Pancreas (tissue), 10 donors: ENCODE measurements at places on chromosomes 5 and 9.

DNA sequence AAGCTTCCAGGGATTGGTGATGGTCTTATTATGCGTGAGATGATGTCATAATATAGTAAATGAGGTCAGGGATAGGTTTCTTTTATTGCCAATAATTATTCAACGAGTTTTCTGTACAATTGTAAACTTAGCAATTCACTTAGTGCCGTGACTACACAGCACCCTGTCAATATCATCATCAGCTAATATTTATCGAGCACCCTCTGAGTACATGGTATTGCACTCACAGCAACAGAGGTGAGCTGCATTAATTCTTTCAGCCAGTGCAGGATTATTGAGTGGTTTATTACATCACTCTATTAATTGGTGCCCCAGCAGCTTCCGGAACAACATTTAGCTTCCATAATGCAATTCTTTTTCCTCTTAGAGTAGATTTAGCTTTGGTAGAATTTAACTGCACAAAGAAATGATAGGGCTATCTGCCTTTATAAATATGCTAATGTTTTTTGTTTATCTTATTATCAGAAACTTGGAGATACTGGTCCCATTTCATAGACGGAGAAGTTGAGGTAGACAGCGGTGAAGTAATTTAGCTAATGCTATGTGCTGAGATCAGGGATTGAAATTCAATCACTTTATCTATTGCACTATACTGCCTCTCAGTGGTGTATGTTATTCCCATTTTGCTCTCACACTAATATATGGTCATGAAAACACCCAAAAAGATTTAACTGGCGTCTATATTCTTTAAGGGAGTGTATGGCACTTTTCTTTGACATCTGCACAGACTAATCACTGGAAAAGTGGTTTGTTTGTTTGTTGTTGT, 726.1 kb upstream of the WWC1 start:
- H3K36me3 ChIP-seq, result no peaks in the 10 kb centered on the region
- H3K4me1 ChIP-seq, result no peaks in the 10 kb centered on the region
- DNase-seq, result no peak
- no peak overlapping the region for H3K27ac ChIP-seq
- no peak overlapping the region for H3K4me3 ChIP-seq
- peaks cover 12% of the 10 kb centered on the region for H3K27me3 ChIP-seq

DNA sequence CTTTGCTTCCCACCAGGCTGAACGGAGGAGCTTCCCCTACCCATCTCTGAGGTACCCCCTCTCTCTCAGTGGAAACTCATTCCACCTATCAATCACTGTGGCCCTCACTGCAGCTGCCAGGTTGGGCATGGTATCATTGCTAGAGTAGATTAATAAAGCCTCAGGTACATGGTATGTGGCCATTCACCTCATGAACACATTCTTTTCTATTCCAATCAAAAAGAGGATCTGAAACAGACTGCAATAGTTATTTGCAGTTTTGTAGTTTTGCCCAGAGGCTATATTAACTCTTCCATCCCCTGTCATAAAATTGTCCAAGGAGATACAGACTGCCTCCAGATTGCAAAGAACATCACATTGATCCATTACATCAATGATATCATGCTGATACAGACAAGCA, 85.8 kb upstream of the MVB12B start:
- H3K27me3 ChIP-seq, result no peaks in the 10 kb centered on the region
- no peak for DNase-seq
- no peak overlapping the region for H3K27ac ChIP-seq
- H3K4me1 ChIP-seq, result no peaks in the 10 kb centered on the region

DNA sequence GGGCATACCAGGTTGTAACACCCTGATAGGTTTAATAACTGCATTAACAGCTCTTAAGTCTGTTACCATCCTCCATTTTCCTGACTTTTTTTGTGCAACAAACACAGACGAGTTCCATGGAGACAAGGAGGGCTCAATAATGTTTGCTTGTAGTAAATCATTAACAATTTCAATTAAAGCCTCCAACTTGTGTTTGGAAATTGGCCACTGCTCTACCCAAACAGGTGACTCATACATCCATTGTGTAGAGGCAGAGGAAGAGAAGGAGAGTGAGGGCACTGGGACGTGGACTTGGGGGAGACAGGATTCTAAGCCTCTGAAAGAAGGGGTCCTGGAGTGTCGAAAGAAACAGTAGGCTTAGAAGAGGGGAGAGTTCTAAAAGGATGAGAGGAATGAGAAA, 213.6 kb upstream of the KCNN2 start:
- H3K4me1 ChIP-seq, result no peaks in the 10 kb centered on the region

DNA sequence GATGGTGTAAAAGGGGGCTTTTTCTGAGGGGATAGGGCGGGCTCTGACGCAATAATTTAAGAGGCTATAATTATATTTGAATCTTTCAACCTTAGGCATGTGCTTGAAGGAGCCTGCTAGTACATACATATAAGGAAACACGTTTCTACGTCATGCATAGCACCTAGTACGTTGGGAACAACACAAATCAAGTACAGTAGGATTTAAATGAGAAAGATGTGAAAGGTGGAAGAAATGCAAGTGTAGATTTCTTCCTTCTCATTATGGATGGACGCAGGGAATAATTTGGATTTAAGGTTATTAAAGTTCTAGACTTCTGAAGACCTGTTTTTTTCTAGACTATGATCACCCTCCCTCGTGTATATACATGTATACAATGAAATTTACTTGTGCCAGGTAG, 927 bp upstream of the CDO1 start:
- H3K36me3 ChIP-seq, result no peaks in the 10 kb centered on the region
- H3K27ac ChIP-seq, result no peak overlapping the region
- H3K4me3 ChIP-seq, result no peak overlapping the region
- no peaks in the 10 kb centered on the region for H3K27me3 ChIP-seq
- H3K4me1 ChIP-seq, result no peaks in the 10 kb centered on the region
- no peak for DNase-seq

DNA sequence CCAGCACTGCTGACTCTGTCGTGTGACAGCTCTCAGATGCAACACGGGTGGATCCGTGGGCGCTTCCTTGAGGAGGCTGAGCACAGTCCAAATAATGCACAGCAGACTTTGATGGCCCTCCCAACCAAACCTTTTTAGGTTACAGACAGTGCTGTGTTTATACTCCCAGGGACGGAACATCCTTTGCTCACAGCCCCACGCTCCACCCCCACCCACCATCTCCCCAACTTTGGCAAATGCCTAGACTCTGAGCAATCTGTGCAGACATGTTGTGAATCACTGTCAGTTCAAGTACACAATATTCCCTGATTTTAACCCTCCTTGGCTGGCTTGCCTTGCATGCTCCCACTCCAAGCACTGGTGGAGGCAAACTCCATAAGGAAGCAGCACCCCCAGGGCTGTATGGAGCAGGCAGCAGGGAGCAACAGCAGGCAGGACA, 324.6 kb downstream of the MLLT3 start:
- no peaks in the 10 kb centered on the region for H3K36me3 ChIP-seq
- DNase-seq, result no peak
- no peak overlapping the region for H3K27ac ChIP-seq
- no peaks in the 10 kb centered on the region for H3K27me3 ChIP-seq
- H3K4me3 ChIP-seq, result no peak overlapping the region

DNA sequence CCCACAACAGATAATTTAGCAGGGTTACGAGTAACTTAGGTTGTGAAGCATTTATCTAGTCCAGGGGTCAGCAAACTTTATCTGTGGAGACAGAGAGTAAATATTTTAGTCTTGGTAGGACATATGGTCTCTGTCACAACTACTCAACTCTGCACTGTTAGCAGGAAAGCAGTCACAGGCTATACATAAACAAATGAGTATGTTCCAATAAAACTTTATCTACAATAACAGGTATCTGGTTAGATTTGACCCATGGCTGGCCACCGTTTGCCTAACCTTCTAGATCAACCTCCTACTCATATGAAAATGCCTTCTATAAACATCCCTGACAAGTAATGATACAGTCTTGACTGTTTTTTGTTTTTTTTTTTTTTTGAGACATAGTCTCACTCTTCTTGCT, 13.0 kb upstream of the HK3 start:
- no peaks in the 10 kb centered on the region for H3K4me1 ChIP-seq
- H3K27me3 ChIP-seq, result no peaks in the 10 kb centered on the region
- H3K4me3 ChIP-seq, result no peak overlapping the region
- DNase-seq, result no peak

DNA sequence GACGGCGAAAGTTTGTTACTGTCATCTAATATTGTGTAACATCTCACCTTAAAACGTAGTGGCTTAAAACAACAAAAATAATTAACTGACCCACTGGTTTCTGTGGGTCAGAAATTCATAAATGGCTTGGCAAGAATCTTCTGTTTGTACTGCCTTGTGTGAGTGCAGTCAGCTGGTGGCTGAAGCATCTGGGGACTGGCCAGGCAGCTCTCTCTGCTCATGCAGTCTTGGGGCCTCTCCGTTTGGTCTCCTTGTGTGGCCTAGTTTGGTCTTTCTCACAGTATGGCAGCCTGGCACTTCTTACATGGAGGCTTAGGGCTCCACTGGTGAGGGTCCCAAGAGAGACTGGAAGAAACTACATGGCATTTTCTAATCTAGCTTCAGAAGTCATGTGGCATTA, 49.0 kb upstream of the CTXN3 start:
- H3K36me3 ChIP-seq, result no peaks in the 10 kb centered on the region
- H3K27ac ChIP-seq, result no peak overlapping the region
- no peaks in the 10 kb centered on the region for H3K4me1 ChIP-seq
- H3K4me3 ChIP-seq, result no peak overlapping the region
- DNase-seq, result peak; percentile 14
- H3K27me3 ChIP-seq, result no peaks in the 10 kb centered on the region

DNA sequence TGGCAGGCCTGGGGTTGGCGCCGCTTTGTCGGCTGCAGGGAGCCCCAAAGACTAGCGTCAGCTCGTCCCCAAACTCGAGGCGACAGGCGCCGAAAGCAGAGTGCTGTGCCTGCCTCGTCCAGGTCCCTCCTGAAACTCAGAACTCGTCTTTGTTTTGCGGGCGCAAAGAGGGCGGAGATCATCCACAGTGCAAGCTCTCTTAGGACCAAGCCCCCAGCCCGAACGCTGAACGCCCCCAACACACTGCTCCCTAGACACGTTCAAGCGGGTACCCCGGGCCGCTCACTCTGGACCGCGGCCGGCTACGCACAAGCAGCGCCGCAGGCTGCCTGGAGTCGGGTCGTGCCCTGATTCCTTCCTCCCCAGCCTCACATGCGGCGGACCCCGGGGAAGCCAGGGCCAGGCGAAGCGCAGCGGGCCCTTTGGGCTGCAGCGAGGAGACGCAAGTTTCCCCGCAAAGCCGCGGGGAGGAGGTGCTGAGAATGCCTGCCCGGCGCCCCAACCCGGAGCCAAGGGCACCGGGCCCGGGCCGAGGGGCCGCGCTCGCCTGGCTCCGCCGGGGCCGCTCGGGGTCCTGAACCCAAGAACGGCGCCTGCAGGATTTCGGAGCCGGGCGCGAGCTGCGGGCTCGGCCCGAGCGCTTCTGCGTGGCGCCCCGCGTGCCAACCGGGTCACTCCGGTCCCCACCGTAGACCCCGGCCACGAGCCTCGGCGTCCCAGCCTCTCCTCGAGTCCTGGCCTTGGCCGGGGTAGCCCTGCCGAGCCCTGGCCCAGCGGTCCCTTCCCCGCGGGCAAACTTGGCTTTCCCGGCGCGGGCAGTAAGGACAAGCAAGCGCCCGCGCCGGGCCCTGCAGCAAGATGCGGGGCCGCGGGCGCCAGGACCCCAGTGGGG, 738 bp downstream of the FSTL4 start:
- H3K27ac ChIP-seq, result no peak overlapping the region
- DNase-seq, result peak; percentile 83
- peak overlapping the region; percentile 62 for H3K4me3 ChIP-seq
- H3K4me1 ChIP-seq, result peaks cover 11% of the 10 kb centered on the region
- no peaks in the 10 kb centered on the region for H3K36me3 ChIP-seq

GRCh38 chr5:65791712-65792673, 70.0 kb downstream of the NLN start:
- no peak overlapping the region for H3K4me3 ChIP-seq
- H3K27me3 ChIP-seq, result no peaks in the 10 kb centered on the region
- H3K4me1 ChIP-seq, result no peaks in the 10 kb centered on the region

- peak; percentile 44 for DNase-seq
- no peaks in the 10 kb centered on the region for H3K27me3 ChIP-seq
- H3K27ac ChIP-seq, result peak overlapping the region; percentile 41
- peaks cover 11% of the 10 kb centered on the region for H3K4me1 ChIP-seq
These were observed 145.2 kb downstream of the MAST4 start for GRCh38 chr5:66741394-66741793.

- no peak overlapping the region for H3K27ac ChIP-seq
- no peak for DNase-seq
- peaks cover 10% of the 10 kb centered on the region for H3K4me1 ChIP-seq
- no peaks in the 10 kb centered on the region for H3K36me3 ChIP-seq
- no peaks in the 10 kb centered on the region for H3K27me3 ChIP-seq
- no peak overlapping the region for H3K4me3 ChIP-seq
These were observed 182.7 kb downstream of the PAPPA start for GRCh38 chr9:116336133-116336862.

DNA sequence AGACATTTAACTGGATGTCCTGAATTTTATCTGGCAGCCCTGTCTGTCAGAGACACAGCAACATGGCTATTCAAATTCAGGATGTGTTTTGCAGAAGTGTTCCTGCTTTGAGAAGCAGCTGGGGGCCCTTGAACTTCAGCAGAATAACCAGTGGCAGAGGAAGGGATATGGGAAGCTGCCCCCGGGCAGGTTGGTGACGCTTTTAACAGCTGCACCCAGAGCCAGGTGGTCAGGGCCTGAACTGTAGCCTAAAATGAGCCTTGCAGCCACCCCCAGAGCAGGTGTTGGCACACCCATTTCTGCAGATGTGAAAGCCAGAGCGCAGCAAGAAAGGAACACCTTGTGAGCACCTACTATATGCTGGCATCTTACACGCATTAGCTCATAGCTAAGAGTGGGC, 128.7 kb upstream of the BOD1 start:
- H3K27me3 ChIP-seq, result no peaks in the 10 kb centered on the region
- H3K4me1 ChIP-seq, result no peaks in the 10 kb centered on the region
- H3K4me3 ChIP-seq, result no peak overlapping the region
- no peaks in the 10 kb centered on the region for H3K36me3 ChIP-seq
- DNase-seq, result no peak

- DNase-seq, result no peak
- no peak overlapping the region for H3K27ac ChIP-seq
- H3K36me3 ChIP-seq, result no peaks in the 10 kb centered on the region
- no peaks in the 10 kb centered on the region for H3K27me3 ChIP-seq
- no peak overlapping the region for H3K4me3 ChIP-seq
These were observed 411.1 kb upstream of the MPDZ start for GRCh38 chr9:13690595-13690994.

GRCh38 chr5:72860499-72860898, 44.0 kb downstream of the TNPO1 start:
- H3K27ac ChIP-seq, result no peak overlapping the region
- no peaks in the 10 kb centered on the region for H3K27me3 ChIP-seq
- H3K4me1 ChIP-seq, result no peaks in the 10 kb centered on the region
- H3K36me3 ChIP-seq, result peaks cover 7% of the 10 kb centered on the region

DNA sequence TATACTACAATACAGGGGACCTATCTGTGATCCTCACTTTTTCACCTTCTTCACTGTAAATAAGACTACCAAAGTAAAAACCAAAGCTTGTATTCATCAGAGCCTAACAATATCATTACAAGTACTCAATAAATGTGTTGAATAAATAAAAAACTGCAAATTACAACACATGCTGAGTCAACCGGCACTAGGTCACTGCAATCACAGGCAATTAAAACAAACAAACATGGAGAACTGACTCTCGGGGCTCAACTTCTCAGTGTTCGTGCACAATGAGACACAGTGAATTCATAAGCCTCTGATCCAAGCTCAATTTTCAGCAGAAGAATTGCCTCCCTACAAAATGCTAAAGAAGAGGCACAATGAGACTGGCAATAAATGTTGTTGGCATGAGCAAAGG, 69.2 kb downstream of the CDK5RAP2 start:
- no peaks in the 10 kb centered on the region for H3K4me1 ChIP-seq
- H3K4me3 ChIP-seq, result no peak overlapping the region
- no peaks in the 10 kb centered on the region for H3K27me3 ChIP-seq
- H3K27ac ChIP-seq, result no peak overlapping the region
